ENCODE measurements at places on chromosomes 3 and 15. TPM values are rescaled to one million over a fixed set of nuclear protein-coding genes. Genes with fewer than 3 reads are reported as not detected.

SERINC4 gene
- total RNA-seq = not detected

SST gene
- total RNA-seq = not detected

ZNF620 gene
- total RNA-seq = 5.4 TPM

SHQ1 gene
- total RNA-seq = 32.0 TPM

KCNH8 gene
- total RNA-seq = not detected

CYP8B1 gene
- not detected for total RNA-seq

CACNA1D gene
- total RNA-seq = not detected

EFHB gene
- not detected for total RNA-seq

DUT gene
- 159 TPM for total RNA-seq

FRMD5 gene
- total RNA-seq = not detected

NDN gene
- total RNA-seq = 1.9 TPM

SIDT1 gene
- total RNA-seq = not detected

IFT122 gene
- 14.6 TPM for total RNA-seq

GPR15 gene
- total RNA-seq = not detected

TP63 gene
- total RNA-seq = not detected

THUMPD3 gene
- 27.5 TPM for total RNA-seq

TPRG1 gene
- not detected for total RNA-seq

RGMA gene
- total RNA-seq = 2.6 TPM

CRYGS gene
- total RNA-seq = 0.37 TPM

C3orf33 gene
- 1.8 TPM for total RNA-seq

SYNPR gene
- total RNA-seq = not detected

IL17RD gene
- total RNA-seq = 34.4 TPM

EXD1 gene
- total RNA-seq = 0.03 TPM

LRRC58 gene
- total RNA-seq = 32.6 TPM

ERICH6 gene
- total RNA-seq = not detected

KNL1 gene
- total RNA-seq = 40.6 TPM

NPHP3 gene
- 26.3 TPM for total RNA-seq

CFAP20DC gene
- total RNA-seq = 2.2 TPM

SOX2 gene
- total RNA-seq = not detected

TNIK gene
- total RNA-seq = not detected

ITGA11 gene
- 11.6 TPM for total RNA-seq

Data from G401 (cell line).